LHCN-M2 (cell line): ENCODE measurements at places on chromosomes 3 and 15.

- DNase-seq, result no peak
These were observed 479.6 kb downstream of the CNTN3 start for GRCh38 chr3:74134831-74135230.

- DNase-seq, result no peak
These were observed 88.3 kb downstream of the RSL24D1 start for GRCh38 chr15:55108448-55108847.

GRCh38 chr3:40312661-40313226 lies 3.2 kb downstream of the EIF1B start:
- DNase-seq, result no peak

DNA sequence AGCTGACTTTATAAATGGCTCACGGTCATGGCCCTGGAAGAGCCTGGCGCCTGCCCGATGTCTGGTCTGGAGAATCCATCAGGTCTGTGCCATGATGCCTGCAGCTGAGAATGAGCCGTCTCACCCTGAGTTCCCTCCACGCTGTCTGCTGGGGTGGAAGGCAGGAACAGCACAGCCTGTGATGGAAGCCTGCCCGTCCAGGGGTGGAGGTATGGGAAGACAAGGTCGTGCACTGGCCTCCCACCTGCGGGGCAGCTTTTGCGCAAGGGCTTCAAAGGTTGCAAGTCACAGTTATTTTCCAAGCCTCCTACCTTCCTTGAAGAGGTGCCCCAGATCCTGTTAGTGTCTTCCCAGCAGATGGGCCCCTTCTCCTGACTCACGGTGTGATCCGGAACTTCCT lies 275.5 kb downstream of the FAM43A start:
- DNase-seq, result no peak
